ENCODE measurements at places on chromosomes 3 and 15.

- peak; percentile 83 for DNase-seq
These were observed 15.6 kb downstream of the TMEM158 start for GRCh38 chr3:45210308-45211041.

DNA sequence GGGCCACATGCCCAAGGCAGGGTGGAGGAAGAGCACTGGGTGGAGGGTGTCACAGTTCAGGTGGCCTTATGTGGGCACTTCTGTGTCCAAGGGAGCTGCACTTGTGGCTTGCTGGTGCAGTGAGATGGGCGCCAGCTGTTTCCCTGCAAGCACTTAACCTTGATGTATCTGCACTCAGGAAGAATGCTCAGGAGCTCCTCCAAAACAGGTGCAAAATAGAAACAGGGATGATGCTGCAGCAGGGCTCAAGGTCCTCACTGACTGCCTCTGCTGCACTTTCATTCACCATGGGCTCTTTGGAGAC lies 151.3 kb downstream of the CADPS start:
- DNase-seq, result no peak

- no peak for DNase-seq
These were observed 25.0 kb downstream of the MEX3B start for GRCh38 chr15:82020625-82021394.

GRCh38 chr3:79947469-79947868 lies 179.7 kb upstream of the ROBO1 start:
- DNase-seq, result no peak

GRCh38 chr3:10333349-10333650 lies 12.4 kb upstream of the SEC13 start:
- DNase-seq, result no peak

DNA sequence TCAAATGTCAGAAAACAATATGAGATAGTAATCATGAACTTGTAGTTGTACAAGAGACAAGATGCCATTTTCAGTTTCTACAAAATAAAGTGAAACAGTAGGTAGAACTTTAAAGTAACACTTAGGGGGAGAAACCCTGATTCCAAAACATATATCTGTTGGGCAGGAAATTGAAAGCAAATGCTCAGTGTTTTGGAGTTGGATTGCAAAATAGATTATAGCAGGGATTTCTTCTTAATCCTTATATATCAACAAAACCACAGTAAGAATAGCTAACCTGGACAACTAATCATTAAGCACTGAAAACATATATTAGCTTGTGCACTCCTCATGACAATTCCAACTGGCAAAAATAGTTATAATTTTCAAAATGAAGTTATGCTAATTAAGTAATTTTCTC lies 46.9 kb downstream of the COMMD2 start:
- no peak for DNase-seq

DNA sequence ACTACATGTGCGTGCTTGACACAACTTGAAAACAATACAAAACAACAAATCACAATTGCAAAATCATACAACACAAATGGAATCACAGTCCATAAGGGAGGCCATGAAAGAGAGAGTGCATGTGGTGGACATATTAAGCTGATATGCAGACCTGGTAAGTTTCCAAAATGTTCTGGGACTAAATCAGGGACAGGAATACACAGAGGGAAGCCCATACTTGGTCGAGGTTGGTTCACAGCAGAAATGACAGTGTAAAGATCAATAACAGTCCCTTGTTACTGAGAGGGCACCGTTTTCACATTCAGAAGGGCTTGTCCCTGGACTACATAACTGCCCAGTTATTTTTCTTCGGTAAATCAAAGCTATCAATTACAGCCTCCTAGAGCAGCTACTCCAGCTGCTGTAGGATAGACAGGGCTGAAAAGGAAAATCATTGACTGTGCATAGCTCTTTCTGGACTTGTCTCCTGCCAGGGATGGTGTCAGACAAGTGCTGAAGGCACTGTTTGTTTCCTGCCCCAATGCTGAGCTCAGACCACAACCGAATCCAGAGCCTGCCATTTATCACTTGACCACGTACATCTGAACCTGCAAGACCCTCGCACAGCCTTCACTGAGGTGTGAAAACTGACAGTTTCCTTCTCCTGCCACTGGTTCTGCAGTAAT lies 79.5 kb upstream of the KCNMB2 start:
- DNase-seq, result no peak

- DNase-seq, result no peak
These were observed 192.7 kb downstream of the ITPR1 start for GRCh38 chr3:4685673-4686345.

GRCh38 chr3:155015776-155016436 lies 64.2 kb upstream of the MME start:
- no peak for DNase-seq

GRCh38 chr3:143119009-143119914 lies at the start of gene CHST2:
TSS of gene CHST2 (plus strand) at chr3:143119771. CDS start at chr3:143120817, 1,046 bp downstream.
- peak; percentile 58 for DNase-seq

GRCh38 chr3:195877767-195878423 lies 30.5 kb downstream of the TNK2 start:
- no peak for DNase-seq

DNA sequence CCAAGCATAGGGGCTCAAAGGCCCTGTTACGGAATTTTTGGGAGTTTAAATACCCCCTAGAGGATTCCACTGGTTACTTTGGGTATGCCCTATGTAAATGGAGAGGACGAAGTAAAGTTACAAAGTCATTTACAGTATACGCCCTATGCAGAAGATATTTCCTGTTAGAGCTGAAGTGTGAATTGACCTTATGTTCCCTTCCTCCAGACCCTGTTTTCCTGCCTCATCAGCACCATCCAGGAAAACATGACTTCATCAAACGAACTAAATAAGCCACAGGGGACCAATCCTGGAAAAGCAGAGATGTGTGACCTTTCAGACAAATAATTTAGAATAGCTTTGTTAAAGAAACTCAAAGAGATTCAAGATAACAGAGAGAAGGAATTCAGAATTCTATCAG lies 177.4 kb downstream of the SQOR start:
- DNase-seq, result no peak

- no peak for DNase-seq
These were observed 8.6 kb downstream of the GABRR3 start for GRCh38 chr3:98026425-98027084.

GRCh38 chr3:56787258-56787775 lies 14.4 kb downstream of the ARHGEF3 start:
- DNase-seq, result no peak

- no peak for DNase-seq
These were observed 1.7 kb downstream of the OXNAD1 start for GRCh38 chr3:16266714-16267113.

DNA sequence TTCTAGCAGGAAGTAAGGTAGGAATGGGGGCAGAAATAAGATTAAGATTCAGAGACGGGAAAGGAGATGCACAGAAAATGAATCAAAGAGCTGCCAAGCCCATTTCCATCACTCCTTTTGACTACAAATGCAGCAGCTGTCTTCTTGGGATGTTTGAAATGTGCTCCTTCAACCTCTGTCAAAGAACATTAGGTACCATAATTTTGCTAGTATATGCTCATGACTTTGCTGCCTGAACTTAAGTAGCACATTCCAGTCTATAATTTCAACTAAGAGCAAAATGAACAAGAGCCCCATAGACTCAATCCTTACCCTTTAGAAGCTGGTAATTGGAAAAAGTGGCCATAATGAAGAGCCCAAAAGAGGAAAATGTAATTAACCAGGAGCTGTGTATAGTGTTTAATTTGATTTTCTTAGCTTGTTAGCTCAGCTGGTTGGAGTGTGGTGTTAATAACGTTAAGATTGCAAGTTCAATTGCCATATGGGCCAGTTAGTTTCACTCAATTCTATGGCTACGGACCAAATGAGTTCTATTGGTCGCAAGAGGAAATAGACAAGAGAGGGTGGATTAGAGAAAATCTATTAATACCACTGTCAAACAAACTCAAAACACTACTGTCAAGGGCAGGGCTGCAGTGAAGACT lies 349.9 kb downstream of the ZBBX start:
- DNase-seq, result no peak

- DNase-seq, result no peak
These were observed 6.2 kb upstream of the RAB11A start for GRCh38 chr15:65863106-65863505.

DNA sequence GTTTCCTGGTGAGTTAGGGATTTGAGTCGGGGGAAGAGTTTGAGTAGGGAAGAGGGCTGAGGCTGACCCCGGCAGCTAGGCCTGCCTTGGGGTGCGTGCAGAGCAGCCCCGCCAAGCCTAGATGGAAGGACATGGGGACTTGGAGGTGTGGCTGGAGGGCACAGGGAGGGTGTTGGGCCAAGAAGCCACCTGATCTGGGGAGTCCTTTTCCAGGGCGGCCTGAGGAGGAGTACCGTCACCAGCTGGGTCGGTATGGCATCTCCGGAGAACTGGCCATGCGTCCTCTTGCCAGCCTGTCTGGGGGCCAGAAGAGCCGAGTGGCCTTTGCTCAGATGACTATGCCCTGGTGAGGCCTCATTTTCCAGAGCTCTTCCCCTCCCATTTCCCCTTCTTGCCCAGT lies 6.9 kb downstream of the ABCF3 start:
- no peak for DNase-seq

GRCh38 chr3:99658274-99658673 lies 19.9 kb downstream of the COL8A1 start:
- no peak for DNase-seq

DNA sequence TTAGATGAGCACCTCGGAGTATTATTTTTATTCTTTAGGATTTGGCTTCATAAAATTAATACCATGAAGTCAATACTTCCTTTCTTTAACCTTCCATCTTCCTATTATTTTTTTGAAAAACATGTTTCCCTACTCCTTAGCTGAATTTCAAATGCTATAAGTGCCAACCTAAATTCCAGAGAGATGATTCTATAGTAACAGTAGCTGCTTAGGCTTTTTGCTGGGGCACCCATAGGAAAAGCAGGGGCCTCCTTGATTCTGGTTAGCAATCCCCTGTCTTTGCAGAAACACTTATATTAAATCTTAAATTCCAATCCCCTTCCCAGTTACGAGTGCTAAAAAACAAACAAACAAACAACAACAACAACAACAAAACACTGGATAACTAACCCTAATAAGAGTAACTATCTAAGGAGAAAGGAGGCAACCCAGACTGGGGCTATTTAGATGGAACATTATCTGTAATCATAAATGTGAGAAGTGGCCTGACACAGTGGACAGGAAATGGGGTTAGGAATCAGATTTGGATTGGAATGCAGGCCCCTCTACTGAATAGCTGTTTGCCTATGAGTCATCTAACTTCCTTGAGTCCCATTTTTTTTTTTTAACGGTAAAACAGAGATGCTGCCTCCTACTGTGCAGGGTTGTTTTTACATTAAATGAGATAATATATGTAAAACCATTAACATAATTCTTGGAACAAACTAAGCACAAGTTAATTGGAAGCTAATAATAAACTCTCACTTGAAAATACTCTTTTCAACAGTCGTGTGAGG lies 148.1 kb downstream of the WDR72 start:
- no peak for DNase-seq

GRCh38 chr3:58203541-58203940 lies 7.2 kb downstream of the DNASE1L3 start:
- DNase-seq, result no peak

GRCh38 chr3:53154881-53155285 lies 6.1 kb upstream of the PRKCD start:
- no peak for DNase-seq

DNA sequence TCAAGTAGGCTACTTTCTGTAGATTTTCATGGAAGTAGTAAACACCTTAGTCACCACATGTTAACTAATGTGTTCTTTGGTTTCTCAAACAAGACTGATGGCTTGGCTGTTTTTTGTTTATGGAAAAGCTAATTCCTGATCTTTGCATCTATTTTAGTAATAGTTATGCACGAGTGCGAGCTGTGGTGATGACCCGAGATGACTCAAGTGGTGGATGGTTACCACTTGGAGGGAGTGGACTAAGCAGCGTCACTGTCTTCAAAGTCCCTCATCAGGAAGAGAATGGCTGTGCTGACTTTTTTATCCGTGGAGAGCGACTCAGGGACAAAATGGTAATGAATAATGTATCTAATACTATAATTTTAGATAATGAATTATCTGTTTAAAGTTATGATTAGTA lies 46.6 kb downstream of the SPRED1 start:
- no peak for DNase-seq

DNA sequence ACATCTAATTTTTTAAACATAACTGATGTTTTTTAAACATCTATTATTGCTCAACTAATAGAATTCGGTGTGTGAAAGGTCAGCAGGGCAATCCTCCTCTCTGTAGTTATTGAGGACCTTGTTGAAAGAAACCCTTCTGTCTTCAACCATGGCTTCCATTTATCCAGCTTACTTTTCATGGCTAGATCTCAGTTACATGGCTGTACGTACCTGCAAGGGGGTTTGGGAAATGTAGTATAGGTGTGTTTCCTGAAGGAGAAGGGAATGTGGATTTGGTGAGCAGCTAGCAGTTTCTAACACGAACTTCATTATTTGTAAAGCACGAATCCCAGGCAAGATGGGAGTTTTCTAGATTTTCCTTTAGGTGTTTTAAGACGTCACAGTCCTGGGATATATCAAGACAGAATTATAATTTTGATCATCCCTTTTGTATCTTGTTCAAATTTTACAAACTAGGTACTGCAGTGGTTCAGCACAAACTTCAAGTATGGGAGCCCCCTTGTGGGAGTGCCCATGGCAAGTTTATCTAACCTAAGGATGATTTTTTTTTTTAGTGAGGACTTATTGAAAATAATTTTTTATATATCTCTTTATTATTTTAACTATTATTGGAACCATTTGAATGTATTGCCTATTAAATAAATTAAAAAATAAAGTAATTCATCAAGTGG lies 41.6 kb downstream of the FBXL2 start:
- no peak for DNase-seq

DNA sequence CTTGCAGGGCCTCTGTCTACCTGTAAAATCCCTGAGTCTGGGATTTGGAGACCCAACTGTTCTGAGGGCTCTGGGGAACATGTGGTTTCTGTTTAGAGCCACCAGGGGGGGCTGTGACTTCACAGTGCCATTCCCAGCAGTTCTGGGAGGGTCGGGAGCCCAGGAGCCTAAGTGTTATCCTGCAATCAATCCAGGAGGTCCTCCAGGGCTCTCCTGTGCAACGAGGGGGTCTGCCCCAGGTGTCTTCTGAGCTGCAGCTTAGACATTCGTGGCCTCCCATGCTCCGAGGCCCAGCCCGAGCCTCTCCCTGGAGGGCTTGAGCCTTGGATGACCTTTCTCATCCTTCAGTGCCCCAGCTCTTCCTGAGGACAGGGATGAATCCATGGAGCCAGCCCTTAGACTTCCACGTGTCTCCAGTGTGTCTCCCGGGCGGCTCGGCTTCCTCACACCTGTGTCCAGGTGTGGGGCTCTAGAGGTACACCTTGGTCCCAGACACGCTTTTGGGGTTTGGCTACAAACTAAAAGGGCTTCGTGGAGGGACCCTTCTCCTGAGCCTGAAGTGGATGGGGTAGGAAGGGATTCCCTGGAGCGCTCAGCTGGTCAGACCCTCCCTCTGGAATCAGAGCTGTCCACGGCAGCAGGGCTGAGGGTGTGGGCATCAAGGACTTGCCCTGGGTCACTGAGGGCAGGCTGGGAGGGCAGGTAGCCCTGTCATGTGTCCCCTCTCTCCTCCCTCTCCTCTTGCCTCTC lies 20.3 kb upstream of the ABTB1 start:
- DNase-seq, result peak; percentile 38

All from heart right ventricle (tissue), 16 donors.